Osteocyte (in vitro differentiated cells): ENCODE measurements at places on chromosomes 6 and 20. TPM values are rescaled to one million over a fixed set of nuclear protein-coding genes. Genes with fewer than 3 reads are reported as not detected.

Gene DCDC2
- 0.94 and 1.0 TPM in 2 replicates for total RNA-seq

Gene CD93
- total RNA-seq, result 0.13 and 0.21 TPM in 2 replicates

Gene VGLL2
- not detected in 2 replicates for total RNA-seq

Gene HAO1
- not detected in 2 replicates for total RNA-seq

Gene PTCRA
- not detected in 2 replicates for total RNA-seq

Gene HLA-DRB1
- total RNA-seq, result not detected in 2 replicates

DNA sequence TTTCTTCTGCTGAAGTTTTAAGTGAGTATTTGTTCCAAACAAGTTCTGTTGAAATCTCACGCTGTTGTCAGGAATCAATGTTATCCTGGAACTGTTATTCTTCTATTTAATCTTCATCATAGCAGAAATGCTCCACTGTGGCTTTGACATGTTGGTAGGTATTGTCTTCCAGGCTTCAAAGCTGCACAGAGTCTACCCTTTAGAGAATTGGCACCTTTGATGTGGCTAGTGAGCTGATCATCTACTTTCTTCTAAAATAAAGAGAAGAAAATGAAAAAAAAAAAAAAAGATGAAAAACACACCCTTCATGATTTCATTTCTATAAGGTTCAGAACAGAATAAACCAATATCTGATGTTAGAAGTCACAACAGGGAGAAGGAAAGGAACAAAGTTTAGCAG is 5.8 kb upstream of the ZSCAN23 start:
- no peak for DNase-seq

DNA sequence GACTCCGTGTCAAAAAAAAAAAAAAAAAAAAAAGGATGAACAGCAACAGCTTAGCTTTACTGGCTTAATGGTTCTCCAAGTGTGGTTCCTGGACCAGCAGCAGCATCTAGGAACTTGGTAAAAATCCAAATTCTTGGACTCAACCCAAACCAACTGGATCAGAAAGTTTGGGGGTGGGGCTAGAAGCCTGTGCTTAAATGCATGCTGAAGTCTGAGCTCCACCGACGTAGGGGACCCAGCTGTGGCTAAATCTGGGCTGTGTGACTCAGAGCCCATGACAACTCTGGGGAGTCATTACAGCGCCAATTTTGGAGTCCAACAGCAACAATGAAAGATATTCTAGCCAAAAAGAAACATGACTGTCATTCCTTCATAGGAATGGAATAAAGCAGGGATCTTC is 13.6 kb upstream of the CHD6 start:
- DNase-seq, result no peak

DNA sequence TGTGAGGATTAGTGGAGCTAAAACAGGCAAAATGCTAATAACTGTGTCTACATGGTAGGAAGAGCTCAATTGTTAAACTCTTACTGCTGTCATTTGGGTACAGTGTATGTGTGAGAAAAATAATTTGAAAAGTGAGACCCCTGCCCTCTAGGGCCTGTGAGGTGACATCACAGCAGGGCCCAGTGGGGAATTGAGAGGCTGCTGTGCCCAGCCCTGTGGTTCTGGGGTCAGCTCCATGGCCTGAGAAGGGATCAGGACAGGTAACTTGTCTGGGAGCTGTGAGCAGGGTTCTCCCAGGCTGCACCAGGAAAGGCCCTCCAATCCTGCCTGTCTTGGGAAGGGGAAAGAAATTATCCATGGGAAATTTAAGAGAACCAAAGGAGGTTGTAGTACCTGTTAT is 1.3 kb downstream of the SIRPB1 start:
- DNase-seq, result no peak

DNA sequence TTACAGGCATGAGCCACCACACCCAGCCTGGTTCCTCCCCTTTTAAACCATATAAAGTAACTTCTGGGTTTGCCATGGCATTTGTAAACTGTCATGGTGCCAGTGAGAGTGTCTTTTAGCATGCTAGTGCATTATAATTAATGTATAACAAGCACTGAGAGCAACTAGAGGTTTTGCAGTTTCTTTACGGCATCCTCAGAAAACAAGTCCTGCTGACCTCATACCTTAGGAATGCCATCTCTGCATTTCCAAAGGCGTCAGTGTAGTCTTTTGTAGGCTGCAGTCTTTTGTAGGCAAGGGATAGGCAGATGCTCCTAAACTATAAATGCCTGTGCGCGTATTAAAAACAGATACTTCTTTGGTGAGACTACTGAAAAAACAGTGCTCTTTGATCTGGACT is 75.0 kb upstream of the EZR start:
- DNase-seq, result no peak

GRCh38 chr6:117548797-117549301 is 53.5 kb downstream of the GOPC start:
- no peak for DNase-seq

GRCh38 chr6:144722925-144723324 is 437.8 kb downstream of the UTRN start:
- no peak for DNase-seq

- DNase-seq, result no peak
Observed at GRCh38 chr6:2839195-2839981, 2.3 kb downstream of the SERPINB1 start.

DNA sequence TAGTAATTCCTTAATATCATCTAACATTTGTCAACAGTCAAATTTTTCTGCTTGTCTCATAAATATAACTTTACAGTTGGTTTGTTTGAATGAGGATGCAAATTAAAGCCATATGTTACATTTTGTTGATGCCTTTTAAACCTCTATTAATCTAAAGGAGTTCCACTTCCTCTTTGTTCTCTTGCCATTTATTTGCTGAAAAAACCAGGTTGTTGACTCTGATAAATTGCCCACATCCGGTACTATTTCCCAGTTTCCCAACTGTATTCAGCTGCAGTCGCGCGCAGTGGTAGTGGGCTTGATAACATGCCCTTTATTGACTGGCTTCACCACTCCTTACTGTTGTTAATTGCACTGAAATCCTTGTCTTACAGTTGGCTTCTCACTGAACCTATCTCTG is 32.8 kb upstream of the SIRPB2 start:
- DNase-seq, result no peak

GRCh38 chr6:74492587-74492986 is 713.3 kb downstream of the COL12A1 start:
- no peak for DNase-seq

DNA sequence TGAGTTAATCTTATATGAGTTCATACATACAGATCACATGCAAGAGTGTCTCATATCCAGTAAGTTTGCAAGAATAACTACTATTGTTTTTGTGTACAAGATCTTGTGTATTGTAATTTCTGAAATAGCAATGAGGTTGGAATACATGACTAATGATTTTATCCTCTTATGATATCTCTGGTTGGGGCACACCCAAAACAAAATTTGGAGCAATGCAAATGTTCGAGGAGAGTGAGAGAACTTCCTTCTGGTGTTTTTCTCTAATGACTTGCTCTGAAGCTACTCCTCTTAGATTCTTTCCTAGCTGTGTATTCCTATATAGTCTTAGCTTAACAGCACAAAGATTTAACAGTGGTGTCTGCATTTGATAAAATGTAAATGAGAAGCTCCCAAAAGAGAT is 252.5 kb downstream of the LAMA2 start:
- DNase-seq, result no peak

- no peak for DNase-seq
Observed at GRCh38 chr6:170253910-170254269, 37.0 kb downstream of the DLL1 start.

DNA sequence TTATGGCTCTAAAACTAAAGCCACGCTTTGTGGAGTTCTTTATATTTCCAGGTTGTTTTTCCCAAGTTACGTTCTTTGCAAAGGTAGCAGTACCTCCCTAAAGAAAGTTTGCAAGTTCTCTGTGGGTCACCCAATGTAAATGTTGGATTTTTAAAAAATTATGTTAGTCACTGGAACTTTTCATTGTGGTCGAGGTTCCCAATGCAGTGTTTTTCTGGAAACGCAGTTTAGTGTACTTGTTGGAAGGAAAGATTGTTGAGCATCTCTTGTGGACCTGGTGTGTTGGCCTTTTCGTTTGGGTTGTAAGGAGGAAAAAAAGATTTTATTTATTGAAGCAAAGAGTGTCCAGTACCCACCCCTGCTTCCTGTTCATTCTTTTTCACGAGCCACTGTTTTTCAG is 1.4 kb downstream of the TOP1 start:
- no peak for DNase-seq

DNA sequence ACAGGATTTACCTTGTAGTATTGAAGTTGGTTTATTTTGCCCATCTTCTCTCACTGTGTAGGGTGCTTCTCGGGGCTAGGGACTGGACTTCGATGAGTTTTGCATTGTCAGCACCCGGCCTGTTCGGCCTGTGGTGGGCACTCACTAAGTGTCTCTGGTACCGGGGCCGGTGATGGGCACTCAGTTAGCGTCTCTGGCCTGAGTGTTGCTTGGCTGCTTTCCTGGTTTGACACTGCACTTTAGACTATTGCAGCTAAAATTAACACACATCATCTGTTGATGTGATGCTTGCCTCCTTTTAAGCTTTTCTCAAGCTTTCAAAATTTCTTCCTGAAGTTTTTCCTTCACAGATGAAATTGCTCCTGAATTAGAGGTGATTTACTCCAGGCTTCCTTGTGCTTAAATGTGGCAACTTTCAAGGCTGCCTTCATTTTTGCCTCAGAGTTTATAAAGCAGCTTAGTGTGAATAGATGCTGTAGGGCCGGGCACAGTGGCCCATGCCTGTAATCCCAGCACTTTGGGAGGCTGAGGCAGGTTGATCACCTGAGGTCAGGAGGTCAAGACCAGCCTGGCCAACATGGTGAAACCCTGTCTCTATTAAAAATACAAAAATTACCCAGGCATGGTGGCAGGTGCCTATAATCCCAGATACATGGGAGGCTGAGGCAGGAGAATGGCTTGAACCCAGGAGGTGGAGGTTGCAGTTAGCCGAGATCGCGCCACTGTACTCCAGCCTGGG is 41.7 kb upstream of the TULP4 start:
- DNase-seq, result no peak

DNA sequence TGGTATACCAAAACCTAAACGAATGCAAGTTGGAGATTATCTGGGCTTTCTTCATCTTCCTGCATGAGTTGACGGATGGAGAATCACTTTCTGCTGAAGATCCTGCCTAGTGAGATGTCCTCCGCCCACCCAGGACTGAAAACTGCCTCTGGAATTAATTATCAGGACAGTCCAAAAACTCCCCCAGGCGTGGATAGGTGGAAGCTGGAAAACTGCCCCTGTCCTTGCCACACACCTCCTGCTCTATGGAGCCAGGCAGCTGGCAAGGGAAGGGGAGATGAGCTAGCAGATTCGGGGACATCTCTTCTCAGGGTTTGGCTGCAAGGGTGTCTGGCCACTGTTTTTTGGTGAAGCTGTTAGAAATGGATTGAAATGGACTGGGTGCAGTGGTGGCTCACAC is 89.3 kb upstream of the ZNFX1 start:
- DNase-seq, result no peak

DNA sequence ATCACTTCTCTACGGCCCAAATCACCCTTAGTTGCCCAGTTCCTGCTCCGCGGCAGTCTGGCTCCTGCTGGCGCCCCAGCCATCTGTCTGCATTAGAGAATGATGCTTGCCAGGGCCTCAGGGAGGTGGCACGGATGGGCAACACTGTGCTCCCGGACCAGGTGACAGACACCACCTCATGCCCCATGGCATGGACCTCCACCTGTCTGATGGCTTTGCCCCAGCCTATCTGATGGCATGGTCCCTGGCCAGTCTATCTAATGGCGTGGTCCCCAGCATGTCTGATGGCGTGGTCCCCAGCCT is 18.8 kb upstream of the MRGBP start:
- no peak for DNase-seq

DNA sequence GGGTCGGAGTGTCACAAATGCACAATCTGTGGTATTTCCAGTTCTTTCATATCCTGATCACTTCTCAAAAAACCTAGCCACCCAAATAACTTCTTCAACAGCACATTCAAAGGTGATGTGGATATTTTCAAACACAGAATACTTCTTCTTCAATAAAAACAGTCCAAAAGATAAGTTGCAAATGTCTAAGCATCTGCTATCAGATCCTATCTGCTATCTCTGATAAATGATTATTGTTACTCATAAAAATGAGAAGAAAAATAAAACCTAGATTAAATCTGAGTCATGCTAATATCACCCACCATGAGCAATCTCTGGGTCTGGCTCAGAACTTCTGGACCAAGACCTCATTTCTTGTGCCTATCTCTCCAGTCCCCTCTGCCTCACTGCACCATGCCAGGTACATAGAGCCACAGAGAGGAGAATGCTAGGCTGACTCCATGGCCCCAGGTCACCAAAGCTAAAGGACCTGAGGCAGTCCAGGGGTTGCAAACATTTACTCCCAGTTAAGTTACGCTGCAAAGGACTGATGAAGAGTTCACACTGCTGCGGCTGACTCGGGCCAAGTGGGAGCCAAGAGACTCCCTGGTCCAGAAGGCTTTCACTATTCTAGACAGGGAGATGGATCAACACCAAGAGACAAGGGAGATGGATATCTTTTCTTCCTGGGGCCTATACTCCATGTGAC is 101.4 kb downstream of the KIF13A start:
- no peak for DNase-seq

GRCh38 chr20:5195655-5196054 is 68.8 kb downstream of the CDS2 start:
- no peak for DNase-seq
